ENCODE measurements at places on chromosomes 4 and X.

- DNase-seq = no peak
Measured at GRCh38 chrX:139851730-139852129, 81.1 kb downstream of the ATP11C start.

GRCh38 chr4:13371048-13371447 is 113.1 kb downstream of the RAB28 start:
- no peak for DNase-seq

- DNase-seq = no peak
Measured at GRCh38 chrX:41688156-41688555, 617 bp upstream of the GPR34 start.

GRCh38 chr4:53307210-53307609 is 58.7 kb downstream of the SCFD2 start:
- DNase-seq = no peak

DNA sequence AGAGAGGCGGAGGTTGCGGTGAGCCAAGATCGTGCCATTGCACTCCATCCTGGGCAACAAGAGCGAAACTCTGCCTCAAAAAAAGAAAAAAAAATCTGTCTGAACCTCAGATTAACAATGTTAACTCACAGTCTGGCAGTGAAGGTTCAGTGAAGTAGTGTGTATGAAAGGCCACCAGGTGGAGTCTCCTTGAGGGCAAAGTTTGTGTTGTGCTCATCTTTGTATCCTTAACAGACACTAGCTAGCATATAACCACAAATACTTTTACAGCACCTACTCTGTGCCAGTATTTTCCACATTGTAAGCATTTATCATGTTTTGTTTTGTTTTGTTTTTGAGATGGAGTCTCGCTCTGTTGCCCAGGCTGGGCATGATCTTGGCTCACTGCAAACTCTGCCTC is 46.0 kb upstream of the MGST2 start:
- DNase-seq = peak; percentile 65

DNA sequence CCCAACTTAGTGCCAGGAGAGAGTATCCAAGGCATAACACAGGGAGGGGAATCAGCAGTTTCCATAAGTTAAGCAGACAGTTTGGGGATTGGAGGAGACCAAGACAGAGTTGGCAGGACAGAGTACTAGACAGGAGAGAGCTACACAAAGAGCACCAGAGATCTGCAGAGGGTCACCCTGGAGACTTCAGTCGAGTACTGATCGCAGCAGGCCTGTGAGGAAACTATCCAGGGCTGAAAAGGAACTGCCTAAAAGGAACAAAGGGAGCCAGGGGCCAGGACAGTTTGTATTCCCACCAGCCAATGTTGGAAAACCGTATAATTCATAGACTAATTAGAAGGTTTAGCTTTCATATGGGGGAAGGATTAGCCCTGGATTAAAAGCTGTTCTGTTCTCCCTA is 80.6 kb upstream of the ENPP6 start:
- DNase-seq = no peak

DNA sequence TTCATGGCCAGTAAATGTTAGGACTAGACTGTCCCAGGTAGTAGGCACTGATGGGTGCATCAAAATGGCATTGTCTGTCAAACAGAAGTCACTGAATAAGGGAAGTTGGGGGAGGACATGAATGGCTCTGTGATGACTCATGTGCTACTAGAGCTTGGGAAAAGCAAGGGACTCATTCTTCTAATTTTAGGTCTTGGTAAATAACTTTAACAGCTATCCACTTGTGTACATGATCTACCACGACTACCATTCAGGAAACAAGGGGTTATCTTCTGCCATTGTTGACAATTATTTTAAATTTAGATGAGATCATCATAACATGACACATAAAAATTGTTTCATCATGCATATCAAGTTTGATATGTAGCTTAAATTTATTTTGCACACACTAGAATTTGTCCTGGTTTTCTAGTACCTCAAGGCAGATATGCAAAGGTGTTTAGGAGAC is 6.3 kb downstream of the AREG start:
- DNase-seq = no peak

- no peak for DNase-seq
Measured at GRCh38 chr4:143399113-143399949, 62.7 kb downstream of the GAB1 start.

DNA sequence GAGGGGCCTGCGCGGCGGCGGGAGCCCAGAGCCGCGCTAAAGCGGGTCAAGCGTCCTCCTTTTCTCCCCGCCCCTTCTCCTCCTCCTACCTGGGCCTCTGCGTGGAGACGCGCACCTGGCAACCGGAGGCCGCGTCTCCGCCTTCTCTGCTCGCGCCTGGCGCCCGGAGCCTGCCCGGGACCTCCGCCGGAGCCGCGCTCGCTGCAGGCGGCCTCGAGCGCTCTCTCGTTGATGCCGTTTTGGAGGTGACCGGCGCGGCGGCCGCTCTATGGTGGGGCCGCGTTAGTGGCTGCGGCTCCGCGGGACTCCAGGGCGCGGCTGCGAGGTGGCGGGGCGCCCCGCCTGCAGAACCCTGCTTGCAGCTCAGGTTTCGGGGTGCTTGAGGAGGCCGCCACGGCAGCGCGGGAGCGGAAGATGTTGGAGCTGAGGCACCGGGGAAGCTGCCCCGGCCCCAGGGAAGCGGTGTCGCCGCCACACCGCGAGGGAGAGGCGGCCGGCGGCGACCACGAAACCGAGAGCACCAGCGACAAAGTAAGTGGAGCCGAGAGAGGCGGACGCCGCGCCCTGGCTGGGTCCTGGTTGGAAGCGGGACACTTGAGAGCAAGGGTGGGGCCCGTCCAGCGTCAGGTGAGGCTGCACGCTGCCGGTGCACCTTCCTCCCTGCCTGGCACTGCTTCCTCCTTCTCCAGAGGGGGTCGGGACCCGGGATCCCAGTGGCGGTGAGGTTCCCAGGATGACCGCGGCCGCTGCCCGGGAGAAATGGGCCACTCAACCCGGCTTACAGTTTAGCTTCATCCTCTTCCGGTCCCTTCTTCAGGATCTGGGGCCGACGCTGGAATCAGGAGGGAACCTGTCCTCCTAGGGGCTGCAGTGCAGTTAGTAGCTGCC is at the start of gene CDS1:
Gene CDS1 (plus strand): TSS at position 140 of the 888 bp plus-strand sequence. CDS start 275 bp downstream, at position 415.
- DNase-seq = peak; percentile 85

GRCh38 chr4:101527188-101527587 is 179.9 kb upstream of the PPP3CA start:
- no peak for DNase-seq

- DNase-seq = no peak
Measured at GRCh38 chr4:187547316-187547715, 448.3 kb upstream of the ZFP42 start.

DNA sequence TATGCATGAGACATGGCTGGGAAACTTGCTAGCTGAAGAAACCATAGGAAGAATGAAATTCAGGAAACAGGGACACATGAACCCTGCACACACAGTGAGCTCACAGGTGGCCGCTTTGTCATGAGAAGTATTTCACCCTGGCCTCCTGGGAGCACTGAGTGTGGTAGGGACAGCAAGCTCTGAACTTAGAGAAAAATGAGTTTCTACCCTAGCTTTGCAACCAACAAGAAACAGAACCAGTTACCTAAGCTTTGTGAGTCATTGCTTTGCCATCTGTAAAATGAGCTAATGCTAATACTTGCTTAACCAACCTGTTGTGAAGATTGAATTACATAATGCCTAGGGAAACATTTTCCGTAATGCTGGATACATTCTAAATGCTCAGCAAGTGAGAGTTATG is 206.6 kb upstream of the HS3ST1 start:
- DNase-seq = no peak

GRCh38 chr4:74038425-74039314 is at the start of gene CXCL3:
Gene CXCL3 (minus strand): TSS chr4:74038689. CDS start chr4:74038611, 78 bp downstream.
- DNase-seq = peak; percentile 89

DNA sequence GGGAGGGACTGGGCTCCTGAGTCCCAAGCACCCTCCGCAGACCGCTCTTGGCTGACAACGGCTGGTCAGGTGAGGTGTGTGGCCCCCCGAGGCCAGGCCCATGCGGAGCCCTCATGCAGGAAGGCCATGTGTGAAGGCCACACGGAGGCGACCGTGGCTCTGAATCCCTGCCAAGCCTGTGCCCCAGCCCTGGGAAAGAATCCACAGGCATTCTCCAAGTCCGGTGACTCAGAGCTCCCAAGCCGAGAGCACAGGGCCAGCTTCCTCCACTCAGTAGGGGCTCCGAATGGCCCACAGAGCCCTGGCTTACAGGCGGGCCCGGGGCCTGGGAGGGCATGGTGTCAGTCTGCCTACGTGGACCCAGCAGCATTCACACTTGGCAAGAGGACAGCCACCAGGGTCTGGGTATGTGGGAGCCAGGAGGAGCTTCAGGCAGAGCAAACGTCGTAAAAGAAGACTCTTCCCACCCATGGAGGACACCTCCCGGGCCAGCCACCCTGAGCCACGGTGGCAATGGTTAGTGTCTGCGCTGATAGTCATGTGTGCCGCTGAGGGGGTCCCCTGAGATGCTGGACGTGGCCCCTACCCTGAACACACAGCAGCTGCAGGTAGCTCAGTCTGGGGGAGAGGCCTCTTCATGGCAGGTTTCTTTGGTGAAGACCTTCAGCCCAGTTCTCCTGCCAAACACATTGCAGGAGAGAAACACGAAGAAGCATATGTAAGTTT is 105.7 kb downstream of the PSAPL1 start:
- peak; percentile 64 for DNase-seq

- no peak for DNase-seq
Measured at GRCh38 chr4:8738471-8738931, 133.1 kb downstream of the HMX1 start.

- no peak for DNase-seq
Measured at GRCh38 chr4:144449611-144450010, 196.3 kb upstream of the HHIP start.

- DNase-seq = no peak
Measured at GRCh38 chrX:13547671-13548070, 21.7 kb upstream of the EGFL6 start.

DNA sequence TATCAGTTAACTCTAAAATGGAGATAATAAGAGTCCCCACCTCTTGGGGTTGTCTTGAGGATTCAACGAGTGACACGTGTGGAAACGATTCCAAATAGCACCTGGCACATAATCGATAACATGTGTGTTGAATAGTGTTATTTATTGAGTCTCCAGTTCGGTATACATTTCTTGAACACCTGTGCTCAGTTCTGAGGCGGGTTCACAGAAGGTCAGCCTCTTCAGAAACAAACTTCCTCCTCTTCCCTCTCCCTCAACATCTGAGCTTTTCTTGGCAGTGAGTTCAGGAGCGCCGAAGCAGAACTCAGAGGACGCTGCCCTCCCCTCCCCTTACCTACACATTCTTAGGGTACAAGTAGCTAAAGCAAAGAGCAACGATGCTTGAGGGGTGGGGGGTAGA is 934 bp downstream of the PDHA1 start:
- no peak for DNase-seq

DNA sequence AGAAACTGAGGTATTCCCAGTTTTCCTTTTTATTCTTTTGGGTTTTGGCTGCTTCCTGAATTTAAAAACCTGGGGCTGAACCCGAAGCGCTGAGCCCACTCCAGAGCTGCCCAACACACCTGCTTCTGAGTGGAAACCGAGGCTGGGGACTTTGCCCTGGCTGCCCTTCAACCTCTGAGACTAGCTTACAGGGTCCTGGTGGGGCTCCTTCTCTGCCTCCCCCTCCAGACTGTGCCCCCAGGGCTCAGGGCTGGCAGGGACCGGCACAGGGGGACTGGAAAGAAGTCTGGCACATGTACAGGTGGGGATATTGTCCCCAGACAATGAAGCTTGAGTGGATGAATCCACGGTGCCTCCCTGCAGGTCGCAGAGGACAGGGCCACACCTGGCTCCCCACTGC is 240.4 kb upstream of the PSAPL1 start:
- DNase-seq = no peak

GRCh38 chrX:133258481-133258880 is 40.3 kb upstream of the TFDP3 start:
- no peak for DNase-seq

DNA sequence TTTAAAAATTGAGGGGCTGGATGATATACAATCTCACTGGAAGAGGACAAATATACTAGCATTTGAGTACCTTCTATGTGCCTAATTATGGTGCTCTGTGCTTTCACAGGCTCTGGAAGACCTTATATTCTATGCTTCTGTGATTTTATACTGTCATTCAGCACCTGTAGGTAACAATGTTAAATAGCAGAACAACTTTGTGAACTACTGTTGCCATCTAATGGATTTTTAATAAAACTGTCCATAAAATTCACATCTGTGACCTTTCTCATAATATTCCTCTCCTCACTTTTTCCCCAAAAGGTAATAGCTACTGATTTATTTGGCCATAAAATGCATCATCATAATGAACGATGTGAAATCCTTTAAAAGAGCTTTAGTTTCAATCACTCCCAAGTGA is 21.9 kb downstream of the POU3F4 start:
- no peak for DNase-seq

DNA sequence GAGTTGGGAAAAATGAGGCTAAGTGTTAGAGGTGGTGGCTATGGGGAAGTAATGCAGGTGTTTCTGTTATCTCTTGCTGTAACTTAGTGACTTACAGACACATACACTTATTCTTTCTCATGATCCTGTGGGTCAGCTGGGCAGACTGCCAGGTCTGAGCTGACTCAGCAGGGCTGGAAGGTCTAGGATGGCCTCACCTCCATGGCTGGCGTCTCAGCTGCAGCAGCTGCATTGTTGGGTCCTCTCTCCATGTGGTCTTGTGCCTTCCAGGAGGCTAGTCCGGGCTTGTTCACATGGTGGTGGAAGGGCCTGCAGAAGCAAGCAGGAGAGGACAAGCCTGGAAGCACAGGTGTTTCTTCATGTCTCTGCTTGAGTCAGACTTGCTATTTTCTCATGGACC is 172.7 kb downstream of the NHS start:
- DNase-seq = no peak

DNA sequence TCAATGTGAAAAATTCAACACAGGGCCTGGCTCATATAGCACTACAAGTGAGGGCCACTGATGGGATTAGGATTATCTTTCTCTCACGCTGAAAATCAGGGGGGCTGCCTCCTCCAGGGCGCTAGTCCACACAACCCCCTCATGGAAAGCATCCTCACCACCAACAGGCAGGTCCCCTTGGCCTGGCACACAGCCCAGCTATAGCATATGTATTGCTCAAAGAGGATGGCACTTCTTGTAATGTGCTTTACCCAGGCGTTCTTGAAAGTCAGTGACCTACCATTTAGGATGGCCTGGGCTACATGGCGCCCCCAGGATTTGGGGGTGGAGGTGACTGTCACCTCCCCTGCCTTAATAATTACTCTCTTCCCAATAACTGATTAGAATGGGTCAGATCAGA is 71.0 kb upstream of the LSM6 start:
- no peak for DNase-seq

- DNase-seq = peak; percentile 98
Measured at GRCh38 chr4:1684506-1685234, 557 bp upstream of the FAM53A start.

DNA sequence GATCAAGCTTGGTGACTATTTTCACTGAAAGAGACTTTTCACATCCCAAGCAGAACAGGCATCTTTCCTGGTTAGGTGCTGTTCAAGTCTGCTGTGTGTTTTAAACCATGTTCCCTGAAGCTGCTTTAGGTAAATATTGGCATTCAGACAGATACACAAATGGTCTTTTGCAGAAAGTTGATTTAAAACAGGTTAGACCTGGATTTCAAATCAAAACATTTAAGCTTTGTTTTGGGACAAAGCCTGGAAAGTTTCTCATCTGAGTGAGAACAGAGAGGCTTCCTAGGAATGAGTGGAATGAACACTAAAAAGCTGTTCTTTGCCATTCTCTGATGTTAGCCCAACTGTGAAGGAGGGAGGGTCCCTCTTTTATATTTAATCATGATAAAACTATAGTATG is 10.1 kb downstream of the ANXA3 start:
- no peak for DNase-seq

Measured in endodermal cell (in vitro differentiated cells).